ENCODE measurements at places on chromosomes 12 and 14.

GRCh38 chr12:69466867-69467266, 3.3 kb upstream of the FRS2 start:
- DNase-seq: no peak

DNA sequence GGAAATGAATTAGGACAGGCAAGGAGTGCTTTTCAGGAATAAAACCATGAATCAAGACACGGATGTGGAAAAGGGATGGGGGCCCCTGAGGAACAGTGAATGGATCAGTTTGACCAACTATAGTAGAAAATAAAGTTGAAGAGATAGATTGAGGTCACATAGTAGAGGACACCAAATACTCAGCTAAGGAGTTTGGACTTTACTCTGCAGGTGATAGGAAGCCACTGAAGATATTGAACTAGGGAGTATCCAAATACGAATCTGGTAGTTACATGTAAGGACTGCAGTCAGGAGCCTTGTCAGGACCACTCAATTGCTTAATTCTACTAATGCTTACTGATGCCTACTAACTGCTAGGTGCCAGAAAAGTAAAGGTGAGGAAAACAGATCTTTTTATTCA, 20.4 kb downstream of the ENTPD5 start:
- DNase-seq: no peak

DNA sequence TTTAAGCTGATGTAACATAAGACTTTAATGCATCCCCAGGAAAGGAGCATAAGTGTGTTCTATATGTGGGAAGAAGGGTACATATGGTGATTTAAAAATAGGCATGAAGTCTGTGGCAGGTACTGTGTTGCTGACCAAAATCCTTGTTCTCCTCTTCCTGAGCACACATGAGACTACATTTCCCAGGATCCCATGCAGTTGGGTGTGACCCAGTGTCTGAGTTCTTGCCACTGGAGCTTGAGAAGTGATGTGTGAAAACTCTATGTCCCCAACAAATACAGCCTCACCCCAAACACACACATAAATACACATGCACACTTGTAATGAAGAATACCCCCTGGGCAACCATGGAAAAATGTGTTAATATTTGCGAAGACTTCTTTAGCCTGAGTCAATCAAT, 8.5 kb upstream of the SMIM10L1 start:
- DNase-seq: no peak

GRCh38 chr12:16165506-16165905, 112.0 kb downstream of the SLC15A5 start:
- no peak for DNase-seq

DNA sequence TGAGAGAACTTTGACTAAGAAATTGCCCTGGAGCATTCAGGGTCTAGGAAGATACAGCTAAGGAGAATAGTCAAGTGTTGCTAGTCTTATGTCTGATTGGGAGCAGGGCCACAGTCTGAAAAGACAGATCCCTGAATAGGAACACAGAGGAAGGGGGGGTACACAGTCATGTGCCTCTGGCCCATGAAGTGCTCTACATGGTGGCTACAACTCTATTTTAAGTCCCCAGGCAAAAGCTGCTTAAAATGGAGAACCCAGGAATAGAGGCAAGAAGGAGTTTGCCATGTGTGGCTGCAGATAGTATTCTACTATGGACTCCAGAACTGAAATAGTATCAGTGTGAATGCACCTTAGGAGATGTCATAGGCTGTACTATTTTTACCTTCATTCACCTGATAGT, 118.0 kb upstream of the NPAS3 start:
- DNase-seq: no peak

- DNase-seq: no peak
Observed at GRCh38 chr12:81465191-81465590, 294.0 kb downstream of the PPFIA2 start.

All from activated B cell treated with CpG ODN at 0.5 μM for 24 hours (primary cell).